ENCODE measurements at places on chromosomes 16 and 17.

DNA sequence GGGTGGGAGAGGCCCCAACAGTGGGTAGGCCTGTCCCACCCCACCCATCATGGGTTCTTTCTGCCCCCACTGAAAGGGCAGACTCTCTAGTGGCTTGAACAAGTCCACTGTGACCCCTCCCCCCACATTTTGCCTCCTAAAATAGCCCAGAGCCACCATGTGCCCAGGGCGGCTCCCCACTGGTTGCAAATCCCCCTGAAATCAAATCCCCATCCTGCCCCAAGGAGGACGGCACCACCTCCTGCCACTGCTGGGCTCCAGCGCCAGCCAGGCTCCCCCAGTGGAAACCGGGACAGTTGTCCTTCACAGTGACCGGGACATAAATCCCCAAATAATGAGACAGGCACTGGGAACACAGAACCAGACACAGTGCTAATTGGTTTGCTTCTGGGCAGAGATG, 20.5 kb downstream of the ZNF385C start:
- DNase-seq, result no peak

GRCh38 chr16:71916397-71916920, 21.1 kb downstream of the IST1 start:
- DNase-seq, result no peak

- DNase-seq, result peak; percentile 90
These were observed 10.2 kb upstream of the SEC14L5 start for GRCh38 chr16:4947722-4948503.

GRCh38 chr16:21959050-21959449, 5.9 kb downstream of the UQCRC2 start:
- no peak for DNase-seq

GRCh38 chr17:37391146-37391545, 15.4 kb downstream of the C17orf78 start:
- DNase-seq, result no peak

- no peak for DNase-seq
These were observed 59.9 kb downstream of the SEC14L1 start for GRCh38 chr17:77200711-77201110.

DNA sequence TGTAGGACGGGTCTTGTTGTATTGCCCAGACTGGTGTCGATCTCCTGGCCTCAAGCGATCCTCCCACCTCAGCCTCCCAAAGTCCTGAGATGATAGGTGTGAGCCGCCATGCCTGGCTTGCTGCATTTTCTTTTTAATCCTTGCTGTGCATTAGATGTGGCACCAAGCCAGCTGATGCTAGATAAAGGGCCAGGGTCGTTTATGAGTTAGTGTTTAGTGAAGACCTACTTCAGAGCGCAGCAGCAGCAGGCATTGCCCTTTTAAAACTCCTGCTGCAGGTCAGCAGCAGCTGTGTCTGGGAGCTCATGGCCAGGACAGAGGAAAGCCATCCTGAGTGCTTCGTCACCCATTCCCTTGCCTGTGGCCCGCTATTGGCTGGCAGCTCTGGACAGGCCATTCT, 237.3 kb downstream of the CCDC182 start:
- no peak for DNase-seq

DNA sequence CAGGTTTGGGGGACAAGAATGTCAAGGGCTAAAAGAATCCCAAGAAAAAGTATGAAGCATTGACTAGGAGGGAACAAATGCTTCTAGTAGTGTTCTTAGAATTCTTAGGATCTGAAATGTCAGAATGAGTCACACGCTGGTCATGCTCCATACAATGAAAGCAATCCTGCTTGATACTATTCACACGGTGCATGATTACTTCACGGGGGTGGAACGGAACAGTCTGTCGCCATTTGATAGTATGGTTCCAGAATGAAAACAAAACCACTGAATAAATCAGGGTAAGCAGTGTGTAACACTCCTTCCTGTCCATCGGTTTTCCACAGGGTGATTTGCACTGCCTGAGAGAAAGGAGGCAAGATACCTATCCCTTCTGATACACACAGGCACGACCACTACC, 22.9 kb upstream of the YWHAE start:
- DNase-seq, result no peak

DNA sequence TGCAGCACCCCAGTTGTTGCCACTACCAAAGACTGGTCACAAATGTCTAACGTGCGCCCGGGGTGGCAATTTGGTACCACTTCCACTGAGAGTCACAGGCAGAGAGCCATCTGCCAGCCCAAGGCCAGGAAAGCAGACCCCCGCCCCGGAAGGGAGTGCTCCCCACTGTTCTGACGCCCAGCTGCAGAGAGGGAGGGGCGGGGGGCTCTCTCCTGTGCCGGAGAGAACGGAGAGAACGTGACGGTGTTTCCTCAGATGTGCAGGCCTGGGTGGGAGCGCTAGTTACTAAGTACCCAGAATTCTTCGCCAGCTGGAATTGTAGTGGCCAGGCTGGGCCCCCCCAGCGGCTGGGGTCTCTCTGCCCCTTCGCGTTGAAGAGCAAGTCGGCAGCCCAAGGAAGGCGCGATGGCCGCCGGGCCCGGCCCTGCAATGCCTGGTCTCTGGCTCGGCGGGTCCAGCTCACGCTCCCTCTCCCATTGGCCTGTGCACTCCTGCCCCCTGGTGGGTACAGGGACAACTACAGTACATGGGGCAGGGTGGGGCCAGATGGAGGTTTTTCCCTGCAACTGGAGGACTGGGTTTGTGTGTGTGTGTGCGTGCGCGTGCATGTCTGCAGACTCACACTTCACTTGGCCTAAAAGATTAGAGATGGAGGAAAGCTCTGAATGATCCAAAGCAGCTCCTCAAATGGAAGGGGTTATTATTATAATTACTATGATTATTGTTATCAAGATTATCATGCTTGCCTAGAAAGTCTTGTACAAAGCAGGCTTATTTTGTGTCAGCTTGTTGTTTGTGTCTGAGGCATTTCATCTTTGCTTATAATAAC, 107.1 kb downstream of the AMFR start:
- peak; percentile 86 for DNase-seq

- DNase-seq, result no peak
These were observed 3.3 kb downstream of the GCGR start for GRCh38 chr17:81807210-81807719.

GRCh38 chr16:11099672-11100205, 155.4 kb downstream of the CLEC16A start:
- DNase-seq, result no peak

DNA sequence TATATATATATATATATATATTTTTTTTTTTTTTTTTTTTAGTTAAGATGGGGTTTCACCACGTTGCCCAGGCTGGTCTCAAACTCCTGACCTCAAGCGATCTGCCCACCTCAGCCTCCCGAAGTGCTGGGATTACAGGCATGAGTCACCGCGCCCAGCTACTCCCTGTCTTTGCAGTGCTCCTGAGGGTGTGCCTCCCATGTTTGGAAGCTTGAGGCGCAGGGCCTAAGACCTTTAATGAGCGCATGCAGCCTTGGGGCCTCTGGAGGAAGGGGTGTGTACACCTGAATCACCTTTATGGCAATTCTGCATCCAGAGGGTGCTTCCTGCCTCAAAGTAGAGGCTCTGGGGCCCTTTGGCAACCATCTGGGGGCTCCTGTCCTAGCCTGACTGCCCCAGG, 219.4 kb upstream of the CIBAR2 start:
- no peak for DNase-seq
